ENCODE measurements at places on chromosomes 7 and 10.

DNA sequence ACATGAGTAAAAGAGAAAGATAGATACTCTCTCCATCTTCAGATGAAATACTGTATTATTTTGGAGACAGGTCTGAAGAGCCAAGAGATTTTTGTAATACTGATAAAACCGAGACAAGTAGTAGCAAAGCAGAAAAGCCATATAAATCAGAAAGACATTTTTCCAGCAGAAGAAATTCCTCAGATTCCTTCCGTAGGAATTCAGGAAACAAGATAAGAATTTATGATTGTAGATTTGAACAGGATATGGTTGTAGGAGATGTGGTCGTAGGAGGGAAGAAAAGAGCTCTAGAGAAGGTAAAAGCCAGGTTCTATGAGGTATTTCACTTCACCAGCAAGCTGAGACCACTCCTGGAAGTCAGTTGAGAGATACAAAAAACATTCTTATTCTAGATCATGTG is 17.6 kb upstream of the AASS start:
- no peak for DNase-seq

DNA sequence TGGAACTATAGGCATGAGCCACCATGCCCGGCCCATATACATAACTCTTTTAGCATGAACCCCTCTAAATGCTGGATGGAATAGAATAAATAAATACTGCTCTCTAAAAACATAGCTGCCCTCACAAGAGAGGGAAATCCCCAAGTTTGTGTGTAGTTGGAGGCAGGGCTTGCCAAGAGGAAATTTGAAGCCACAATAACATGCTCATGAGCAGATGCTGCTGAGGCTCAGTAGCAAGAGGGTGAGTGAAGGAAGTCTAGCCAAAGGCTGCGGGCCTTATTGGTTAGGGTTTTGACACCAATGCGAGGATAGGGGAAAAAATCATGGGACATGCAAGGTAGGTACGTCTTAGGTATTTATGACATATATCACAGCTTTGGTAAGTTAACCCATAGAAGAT is 17.3 kb downstream of the TPK1 start:
- no peak for DNase-seq

- no peak for DNase-seq
Observed at GRCh38 chr7:64655811-64656210, 10.1 kb upstream of the ZNF107 start.

DNA sequence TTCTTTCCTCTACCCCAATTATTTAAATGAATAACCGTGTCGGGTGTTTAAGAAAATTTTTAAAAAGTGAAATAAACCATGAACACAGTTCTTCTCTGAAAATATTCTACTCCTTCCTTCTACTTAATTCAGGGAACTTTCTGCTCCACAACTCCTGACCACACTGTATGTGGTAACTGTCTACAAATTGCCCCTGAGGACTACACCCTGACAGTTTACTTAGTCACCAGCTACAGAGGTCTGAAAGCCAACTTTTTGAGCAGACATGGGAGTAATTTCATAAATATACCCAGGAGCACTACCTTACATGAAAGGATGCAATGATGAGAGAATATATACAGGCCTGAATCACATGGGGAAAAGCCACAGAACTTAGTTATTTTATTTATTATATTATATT is 523.2 kb upstream of the SORCS1 start:
- DNase-seq: no peak

DNA sequence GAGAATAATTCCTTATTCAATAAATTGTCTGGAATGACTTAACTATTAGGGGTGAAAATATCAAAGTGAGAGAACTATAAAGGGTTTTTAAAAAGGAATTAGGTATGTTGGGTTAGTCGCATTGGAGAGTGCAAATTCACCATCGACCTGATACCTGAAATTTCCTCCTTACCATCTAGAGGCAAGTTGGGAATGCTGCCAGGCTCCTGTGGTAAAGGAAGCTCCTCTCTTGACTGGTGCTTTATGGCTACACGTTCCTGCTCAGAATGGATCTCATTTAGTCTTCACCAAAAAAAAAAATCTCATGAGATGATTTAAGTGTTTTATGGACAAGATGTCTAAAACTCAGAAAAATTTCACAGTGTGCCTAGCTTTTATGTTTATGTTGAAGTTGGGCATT is 129.8 kb downstream of the EGFR start:
- DNase-seq: no peak

DNA sequence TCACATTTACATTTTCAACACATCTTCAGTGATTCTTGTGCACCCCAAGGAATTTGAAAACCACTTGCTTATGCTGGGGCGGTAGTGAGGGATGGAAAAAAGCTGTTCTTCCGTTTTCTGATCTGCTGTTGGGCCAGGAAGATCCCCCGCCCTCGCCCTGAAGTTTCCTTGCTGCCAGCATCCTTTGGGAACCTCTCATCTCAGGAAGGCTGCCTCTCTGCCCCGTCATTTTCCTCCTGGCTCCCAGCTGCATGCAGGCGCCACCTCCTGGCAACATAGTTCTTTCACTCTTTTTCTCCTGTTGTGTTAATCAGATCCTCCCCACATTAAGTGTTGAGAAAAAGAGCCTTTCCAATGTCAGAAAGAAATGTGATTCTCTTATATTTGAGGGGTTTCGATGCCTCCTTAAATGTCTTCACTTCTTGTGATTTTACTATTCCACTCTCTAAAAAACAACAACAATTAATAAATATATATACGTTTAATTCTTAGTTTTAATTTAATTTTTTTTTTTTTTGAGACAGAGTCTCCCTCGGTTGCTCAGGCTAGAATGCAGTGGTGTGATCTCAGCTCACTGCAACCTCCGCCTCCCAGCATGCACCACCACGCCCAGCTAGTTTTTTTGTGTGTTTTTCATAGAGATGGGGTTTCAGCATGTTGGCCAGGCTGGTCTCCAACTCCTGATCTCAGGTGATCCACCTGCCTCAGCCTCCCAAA is 122.9 kb downstream of the RALA start:
- DNase-seq: no peak

DNA sequence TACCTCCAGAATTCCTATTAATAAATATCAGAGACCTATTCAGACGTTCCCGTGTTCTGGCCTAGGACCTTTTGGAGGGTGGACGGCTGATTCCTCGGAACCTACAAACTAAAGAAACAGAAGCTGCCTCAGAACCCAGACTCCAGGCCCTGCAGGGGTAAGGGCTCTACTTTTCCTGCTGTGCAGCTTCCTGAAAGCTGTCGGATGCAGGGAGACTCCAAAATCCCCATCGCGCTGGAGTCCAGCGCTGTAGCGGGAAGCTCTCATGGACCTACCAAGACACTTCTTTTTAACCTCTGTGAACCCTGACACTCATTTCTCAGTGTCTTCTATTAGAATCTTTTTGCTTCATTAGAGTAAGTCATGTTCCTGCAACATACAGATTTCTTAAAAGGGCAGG is 244.5 kb upstream of the PITRM1 start:
- no peak for DNase-seq

GRCh38 chr10:4242561-4243035 is 457.6 kb upstream of the KLF6 start:
- peak; percentile 72 for DNase-seq

GRCh38 chr7:85851571-85852193 is 664.8 kb upstream of the SEMA3D start:
- peak; percentile 17 for DNase-seq

DNA sequence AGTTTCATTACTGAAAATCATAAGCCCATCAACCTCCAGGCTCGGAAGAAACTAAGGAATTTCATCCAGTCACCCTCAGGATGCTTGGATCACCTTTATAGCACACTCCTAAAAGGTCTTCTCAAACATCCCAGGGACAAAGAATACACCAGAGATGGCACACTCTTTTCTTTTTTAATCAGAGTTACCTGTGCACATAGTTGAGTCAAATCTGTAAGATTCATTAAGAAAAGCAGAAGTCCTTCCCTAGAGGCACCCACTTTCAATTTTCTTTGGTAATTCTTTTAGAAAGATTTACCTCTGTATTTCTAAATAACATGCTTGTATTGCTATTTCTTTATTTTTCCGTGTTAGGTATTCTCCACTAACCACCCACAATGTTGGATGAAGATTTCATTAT is 50.6 kb upstream of the IL6 start:
- DNase-seq: no peak

- no peak for DNase-seq
Observed at GRCh38 chr7:81394029-81394428, 375.8 kb downstream of the HGF start.

DNA sequence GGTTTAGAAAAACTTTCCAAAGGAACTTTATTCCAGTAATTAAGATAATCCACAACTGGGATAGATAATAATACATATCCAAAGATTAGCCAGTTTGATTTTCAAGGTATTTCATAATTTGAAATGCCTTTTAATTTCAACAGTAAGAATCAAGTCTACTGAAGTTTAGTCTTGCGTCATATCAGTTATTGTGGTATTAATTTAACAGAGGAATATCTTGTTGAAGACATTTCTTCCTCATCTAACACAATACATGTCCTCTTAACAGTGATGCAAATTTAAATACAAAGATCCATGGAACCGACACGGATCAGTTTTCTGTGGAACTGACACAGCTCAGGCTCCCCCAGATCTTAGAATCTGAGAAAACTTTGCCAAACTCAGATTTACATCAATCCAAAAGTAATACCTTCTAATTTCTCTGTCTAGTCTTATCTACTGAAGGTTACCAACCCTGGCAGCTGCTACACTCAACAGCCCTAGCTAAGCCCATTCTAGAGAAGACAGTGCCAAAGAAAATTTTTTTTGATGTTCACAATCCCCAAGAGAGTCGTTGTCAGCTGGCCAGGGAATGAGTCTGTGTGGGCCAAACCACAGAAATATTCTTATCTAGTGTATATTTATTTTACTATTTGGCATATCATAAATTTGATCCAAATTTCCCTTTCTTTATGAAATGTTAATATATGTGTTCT is 365.2 kb upstream of the MEOX2 start:
- no peak for DNase-seq

DNA sequence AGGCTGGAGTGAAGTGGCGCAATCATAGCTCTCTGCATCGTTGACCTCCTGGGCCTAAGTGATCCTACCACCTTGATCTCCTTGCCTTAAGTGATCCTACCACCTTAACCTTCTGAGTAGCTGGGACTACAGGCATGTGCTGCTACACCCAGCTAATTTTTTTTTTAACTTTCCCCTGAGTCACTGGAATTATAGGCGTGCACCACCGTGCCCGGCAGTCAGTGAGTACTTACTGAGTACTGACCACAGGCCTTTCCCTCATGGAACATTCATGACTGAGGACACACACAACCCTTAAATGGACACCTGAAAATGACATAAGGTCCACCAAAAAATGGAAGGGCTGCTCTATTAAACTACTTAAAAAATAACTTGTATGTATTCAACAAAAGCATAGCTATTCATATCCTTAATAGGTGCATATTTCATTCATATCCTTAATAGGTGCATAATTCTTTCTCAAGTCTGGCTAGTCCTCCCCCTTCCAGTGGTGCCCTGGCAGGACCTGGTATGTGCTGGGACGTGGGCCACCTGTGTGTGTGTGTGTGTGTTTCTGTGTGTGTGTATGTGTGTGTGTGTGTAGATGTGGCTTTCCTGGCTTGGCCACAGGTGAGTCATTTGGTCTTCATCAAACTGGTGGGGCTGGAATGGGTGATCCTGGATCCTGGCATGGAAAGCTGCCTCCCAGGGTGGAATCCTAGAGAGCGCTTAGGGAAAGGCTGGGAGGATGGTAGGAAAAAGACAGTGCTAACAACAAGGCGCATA is 3.5 kb downstream of the FAM180A start:
- no peak for DNase-seq

GRCh38 chr7:100668069-100668449 is 5.5 kb upstream of the GNB2 start:
- no peak for DNase-seq

DNA sequence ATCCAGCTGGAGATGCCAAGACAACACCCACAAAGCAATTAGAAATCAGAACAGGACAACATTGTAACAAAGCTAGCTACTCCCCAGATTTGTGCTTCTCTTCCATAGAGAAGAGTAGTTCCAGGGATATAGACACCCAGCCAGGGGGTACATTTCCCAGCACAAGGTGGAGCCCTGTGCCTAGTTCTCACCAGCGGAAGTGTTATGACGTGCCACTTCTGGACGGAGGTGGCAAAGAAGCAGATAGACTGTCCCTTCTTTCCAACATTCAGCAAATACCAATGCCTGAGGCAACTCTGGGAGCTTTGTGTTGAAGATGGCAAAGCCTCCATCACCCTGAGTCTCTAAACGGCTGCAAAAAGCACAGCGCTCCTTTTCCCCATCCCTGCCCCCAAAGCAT is 23.4 kb upstream of the GSAP start:
- DNase-seq: no peak

GRCh38 chr10:58081353-58081752 is 186.3 kb downstream of the IPMK start:
- no peak for DNase-seq

DNA sequence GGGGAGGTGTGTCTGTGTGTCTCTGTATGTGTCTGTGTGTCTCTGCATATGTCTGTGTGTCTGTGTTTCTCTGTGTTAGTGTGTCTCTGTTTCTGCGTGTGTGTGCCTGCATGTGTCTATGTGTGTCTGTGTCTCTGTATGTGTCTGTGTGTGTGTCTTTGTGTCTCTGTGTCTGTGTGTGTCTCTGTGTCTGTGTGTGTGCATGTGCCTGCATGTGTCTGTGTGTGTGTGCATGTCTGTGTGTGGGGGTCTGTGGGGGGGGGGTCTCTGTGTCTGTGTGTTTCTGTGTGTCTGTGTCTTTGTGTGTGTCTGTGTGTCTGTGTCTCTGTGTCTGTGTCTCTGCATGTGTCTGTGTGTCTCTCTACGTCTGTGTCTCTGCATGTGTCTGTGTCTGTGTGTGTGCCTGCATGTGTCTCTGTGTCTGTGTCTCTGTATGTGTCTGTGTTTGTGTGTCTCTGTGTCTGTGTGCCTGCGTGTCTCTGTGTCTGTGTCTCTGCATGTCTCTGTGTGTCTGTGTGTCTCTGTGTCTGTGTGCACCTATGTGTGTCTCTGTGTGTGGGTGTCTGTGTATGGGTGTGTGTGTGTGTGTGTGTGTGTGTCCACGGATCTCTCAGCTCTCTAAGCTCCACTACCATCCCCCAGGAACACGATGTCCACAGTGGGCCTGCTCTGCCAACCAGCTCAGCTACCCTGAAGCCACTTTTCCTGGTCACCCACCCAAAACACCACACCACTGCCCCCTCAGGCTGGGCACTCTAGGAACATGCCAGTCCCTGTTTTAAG is 41.7 kb downstream of the RASGEF1A start:
- DNase-seq: no peak

GRCh38 chr10:23158370-23158769 is 33.7 kb upstream of the PTF1A start:
- peak; percentile 21 for DNase-seq

DNA sequence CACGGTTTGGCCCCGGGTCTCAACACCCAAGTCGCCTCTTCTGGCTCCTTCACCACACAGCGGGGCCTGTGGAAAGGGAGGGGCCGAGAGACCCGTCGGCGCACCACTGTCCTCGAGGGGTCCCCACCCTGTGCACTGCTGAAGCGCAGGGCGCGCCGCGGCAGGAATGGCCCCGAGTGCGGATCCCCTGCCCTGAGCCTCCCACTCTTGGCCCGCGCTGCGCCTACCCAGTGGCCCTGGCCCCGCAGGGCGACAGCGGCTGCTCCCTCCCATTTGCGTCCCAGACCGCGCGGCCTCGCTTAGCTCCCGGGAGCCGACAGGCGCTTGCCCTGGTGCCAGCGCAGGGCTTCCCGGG is 2.1 kb upstream of the SFMBT2 start:
- no peak for DNase-seq

- DNase-seq: no peak
Observed at GRCh38 chr10:44306762-44307161, 78.1 kb downstream of the CXCL12 start.
